ENCODE measurements at places on chromosomes 5 and 9. TPM values are rescaled to one million over a fixed set of nuclear protein-coding genes. Genes with fewer than 3 reads are reported as not detected.

DNA sequence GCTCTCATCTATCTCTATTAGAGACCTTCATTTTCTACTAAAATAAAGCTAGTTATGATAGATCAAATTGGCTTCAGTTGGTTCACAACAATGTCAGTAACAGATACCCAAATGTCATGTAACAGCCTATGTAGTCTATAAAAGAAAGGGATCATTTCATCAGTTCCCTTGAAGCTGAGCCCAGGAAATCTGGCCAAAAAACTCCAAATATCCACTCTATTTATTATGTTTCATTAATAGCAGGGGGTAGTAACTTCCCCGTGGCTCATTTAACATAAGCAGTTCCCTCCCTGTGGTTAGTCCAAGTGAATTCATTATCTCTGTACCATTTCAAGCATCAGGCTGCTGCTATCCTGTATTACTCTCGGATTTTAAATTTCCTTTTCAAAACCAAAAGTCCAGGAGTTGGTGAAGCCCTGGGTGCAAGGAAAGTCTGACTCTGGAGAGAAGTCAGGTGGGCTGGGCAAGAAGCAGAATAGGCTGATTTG lies 66.0 kb downstream of the SH3PXD2B start:
- DNase-seq: no peak

DNA sequence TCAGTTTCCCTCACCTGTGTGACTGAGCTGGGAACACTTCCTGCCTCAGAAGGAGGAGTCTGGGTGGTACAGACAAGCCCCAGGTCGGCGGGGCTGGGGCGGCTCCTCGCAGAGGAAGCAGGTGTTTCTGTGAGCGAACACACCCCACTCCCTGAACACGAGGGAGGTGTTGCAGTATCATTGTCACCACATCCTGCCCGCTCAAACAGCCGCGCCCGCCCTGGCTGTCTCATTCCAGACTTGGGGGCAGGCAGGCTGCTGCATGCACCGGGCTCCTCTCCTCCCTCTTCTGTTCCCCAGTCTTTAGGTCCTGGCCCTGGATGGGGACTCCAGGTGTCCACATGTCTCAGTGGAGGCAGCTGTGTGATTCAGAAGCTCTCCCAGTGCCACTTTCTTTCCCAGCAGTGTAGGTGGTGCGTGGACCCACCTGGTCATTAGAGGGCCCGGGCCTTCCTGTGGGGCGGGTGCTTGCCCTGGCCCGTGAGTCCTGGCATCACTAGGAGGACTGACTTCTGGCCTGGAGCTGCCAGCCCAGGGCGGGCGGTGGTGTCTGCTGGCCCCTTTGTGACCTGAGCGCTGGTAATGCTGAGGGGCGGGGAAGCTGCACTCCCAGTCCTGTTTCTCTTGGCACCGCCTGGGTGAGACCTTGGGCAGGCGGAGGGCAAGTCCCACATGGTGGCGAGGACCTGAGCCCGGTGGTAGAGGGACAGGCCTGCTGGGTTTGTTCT lies 18.3 kb upstream of the PHYHD1 start:
- DNase-seq: no peak

GRCh38 chr9:135973277-135974219 lies 12.4 kb upstream of the UBAC1 start:
- no peak for DNase-seq

The MARCOL gene
- polyA plus RNA-seq: not detected

DNA sequence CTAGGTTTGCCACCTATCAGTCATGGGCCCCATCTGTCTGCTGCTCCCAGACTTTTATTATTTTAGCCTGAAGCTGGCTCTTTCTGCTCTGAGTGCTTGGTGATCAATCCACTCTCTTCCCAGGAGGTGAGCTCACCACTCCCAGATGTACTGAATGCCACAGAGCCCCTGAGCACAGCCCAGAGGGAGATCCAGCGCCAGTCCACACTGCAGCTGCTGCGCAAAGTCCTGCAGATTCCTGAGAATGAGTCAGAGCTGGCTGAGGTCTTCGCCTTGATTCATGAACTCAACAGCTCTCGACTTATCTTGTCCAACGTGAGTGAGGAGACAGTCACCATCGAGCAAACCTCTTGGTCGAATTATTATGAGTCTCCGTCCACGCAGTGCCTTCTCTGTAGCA lies 36.0 kb downstream of the HMGXB3 start:
- peak; percentile 57 for DNase-seq

DNA sequence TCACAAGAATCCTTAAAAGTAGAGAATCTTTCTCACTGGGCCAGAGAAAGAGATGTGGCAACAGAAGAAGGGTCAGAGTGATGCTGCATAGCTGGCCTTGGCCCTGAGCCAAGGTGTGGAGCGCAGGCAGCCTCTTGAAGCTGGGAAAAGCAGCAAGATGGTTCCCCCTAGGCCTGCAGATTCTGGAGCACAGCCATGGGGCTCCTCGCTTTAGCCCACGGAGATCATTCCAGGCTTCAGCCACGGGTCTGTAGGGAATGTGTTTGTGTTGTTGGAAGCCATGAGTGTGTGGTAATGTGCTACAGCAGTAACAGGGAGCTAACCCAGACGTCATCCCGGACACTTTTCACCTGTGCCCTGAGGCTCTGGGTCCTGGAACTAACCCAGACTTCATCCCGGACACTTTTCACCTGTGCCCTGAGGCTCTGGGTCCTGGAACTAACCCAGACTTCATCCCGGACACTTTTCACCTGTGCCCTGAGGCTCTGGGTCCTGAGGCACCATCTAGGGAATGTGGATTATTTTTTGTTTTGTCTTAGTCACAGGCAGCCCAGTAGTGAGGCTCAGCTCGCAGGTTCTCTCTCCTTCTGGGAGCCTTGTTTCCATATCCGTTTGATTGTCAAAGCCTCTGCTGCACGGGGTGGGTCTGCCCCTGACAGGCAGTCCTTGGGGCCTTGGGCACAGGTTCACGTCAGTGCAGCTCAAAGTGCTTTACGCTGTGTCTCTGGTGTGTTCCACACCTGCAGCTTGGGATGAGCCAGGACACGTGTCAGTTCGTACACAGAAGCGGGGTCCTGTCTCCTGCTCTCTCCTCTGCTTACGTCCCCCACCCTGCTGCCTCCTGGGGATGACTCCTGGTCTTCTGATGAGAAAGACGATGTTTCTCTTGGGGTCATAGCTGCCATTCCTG lies 56.3 kb upstream of the EXOC3 start:
- no peak for DNase-seq

GRCh38 chr9:135330685-135331590 lies 148.6 kb upstream of the PPP1R26 start:
- DNase-seq: no peak

The TMEM232 gene
- 0.39 TPM for polyA plus RNA-seq

DNA sequence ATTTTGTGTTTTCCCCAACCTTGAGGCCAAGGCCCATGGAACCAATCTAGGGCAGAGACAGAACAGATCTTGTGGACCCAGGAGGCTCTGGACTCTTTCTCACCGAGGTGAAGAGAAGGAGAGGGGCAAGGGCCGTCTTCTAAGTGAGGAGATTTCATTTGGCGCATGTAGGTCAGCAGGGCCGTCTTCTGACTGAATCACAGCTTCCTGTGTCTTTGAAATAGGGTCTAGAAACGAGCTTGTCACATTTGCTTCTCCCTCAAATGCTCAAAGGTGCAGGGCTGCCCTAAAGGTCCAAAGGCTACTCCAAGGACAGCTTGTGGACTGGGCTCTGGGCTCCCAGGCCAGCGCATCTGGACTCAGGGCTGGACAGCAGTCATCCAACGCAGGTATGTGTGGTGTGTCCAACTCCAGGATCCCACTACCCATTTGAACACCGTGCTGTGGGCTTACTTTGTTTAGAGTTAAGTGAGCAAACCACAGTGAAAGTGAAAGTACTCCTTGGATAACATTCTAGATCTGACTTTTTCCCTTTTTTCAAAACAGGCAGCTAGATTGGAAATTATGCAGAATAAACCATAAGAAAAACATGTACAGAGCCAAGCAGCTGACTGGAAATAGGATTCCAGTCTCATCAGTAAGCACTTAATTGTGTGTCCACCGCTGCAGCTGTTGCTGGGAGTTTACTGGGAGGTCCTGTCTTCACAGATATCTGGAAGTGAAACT lies 357.0 kb downstream of the GADD45G start:
- peak; percentile 82 for DNase-seq

DNA sequence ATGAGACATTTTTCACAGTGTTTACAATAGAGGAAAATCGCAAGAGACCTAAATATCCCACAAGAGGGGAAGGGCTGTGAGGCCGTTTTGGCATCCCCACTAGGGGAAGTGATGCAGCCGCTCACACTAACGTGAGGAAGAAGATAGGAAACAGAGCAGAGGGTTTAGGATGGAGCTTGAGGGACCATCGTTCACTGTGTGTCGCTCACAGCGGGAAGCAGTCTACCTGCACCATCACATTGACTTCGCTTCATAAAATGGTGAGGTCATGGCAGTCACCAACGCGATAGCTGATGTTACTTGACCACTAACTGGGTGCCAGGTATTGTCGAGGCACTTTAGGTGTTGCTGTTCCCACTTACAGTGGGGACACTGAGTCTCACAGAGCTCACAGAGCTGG lies 35.6 kb downstream of the PRRX2 start:
- no peak for DNase-seq

DNA sequence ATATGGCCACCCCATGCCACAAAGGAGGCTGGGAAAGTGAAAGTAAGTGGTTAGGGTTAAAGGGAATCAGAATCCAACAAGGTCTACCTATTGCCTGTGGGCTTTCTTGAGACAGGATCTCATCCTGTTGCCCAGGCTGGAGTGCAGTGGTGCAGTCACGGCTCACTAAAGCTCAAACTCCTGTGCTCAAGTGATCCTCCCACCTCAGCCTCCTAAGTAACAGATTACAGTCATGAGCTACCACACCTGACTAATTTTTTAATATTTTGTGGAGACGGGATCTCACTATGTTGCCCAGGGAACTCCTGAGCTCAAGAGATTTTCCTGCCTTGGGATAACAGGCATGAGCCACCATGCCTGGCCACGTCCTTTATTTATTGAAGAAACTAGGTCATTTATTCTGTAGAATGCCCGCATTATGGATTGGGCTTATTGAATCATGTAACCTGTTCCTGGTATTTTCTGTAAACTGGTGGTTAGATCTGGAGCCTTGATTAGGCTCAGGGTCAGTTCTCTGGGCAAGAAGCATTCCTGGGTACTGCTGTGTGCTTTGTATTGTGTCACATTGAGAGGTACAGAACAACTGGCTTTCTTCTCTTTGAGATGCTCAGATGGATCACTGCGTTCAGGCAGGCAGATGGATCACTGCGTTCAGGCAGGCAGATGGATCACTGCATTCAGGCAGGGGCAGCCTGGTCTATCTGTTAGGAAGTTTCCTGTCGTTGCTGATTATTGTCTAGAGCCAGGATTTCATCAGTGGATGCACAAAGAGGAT lies 41.6 kb downstream of the ERGIC1 start:
- no peak for DNase-seq

DNA sequence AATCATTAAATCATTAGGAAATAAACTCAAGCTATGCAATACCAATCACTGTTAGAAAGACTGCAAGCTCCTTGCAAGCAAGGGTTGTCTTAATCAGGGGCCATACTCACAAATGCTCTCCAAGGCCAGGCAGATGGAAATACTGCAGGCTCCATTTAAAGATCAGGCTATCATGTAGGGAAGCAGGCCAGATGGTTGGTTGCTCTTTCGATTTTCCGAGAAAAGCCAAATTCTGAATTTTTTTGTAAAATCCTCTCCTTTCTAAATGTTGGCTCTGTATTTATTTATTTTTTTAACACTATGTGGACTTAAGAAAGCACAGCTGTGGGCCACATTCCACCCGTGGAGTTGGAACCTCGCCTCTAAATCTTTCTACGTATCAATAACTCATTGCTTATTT lies 127.1 kb downstream of the GLIS3 start:
- no peak for DNase-seq

The FOXD4L3 gene
- 0.27 TPM for polyA plus RNA-seq

DNA sequence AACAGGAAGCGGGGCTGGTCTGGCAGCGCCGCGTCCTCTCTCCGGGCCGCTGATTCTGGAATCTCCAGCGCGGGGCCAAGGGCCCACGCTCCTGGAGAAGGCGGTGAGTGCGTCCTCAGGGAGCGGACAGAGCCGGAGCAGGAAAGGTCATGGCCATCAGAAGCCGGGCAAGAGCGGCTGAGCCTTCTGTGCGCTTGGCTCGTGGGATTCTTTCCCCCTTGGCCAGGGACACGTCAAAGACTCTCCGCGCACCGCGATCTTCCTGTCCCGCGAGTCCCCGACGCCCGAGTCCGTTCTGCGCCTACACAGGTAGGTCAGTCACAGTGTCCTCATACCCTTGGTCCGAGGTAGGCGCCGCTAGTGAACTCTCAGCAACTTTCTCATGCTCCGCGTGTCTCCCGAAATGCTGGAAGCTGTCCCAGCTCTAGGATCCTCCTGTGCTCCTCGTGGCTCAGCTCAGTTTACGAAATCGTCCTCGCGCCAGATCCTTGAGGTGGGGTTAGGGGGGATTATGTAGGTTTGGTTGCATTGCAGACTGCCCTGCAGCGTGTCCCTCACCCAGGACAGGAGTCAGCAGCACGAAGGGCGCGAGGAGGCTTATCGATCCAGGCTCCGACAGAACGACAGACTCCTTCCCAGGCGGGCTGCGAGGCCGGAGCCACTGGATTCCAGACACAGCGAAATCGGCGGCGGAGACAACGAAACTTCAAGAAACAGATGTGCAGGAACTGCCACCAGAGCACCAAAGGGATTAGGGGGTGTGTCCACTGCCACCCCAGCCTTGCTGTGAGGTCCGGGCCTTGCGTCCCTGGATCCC lies 8.7 kb downstream of the LHX6 start:
- no peak for DNase-seq

GRCh38 chr5:73378765-73379164 lies 69.8 kb downstream of the FOXD1 start:
- no peak for DNase-seq

DNA sequence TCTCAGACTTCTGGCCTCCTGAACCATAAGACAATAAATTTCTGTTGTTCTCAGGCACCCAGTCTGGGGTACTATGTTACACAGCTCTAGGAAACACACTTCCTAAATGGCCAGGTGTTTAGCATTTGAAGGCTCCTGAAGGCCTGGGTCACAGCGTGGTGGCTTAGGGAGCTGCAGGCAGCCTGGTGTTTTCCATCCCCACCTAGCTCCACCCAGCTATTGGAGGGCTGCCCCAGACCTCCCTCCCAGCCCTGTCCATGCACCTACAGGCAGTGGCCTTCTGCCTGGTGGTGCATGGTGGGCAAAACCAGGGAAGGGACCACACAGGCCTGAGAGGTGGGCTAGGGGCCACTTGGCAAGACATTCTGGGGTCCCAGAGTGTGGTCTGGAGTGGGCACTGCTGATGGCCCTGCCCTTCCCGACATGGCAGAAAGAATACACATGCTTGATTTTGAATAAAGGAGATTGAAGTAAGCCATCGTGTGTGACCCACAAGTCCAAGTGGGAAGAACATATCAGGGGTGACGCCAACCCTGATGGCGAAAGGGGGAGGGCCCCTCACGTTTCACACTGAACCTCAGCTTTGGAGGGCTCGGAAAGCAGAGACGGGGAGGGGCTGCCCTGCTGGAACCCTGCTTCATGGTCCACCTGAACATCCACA lies 1.3 kb upstream of the SUSD3 start:
- DNase-seq: no peak

The IFNA21 gene
- polyA plus RNA-seq: not detected

DNA sequence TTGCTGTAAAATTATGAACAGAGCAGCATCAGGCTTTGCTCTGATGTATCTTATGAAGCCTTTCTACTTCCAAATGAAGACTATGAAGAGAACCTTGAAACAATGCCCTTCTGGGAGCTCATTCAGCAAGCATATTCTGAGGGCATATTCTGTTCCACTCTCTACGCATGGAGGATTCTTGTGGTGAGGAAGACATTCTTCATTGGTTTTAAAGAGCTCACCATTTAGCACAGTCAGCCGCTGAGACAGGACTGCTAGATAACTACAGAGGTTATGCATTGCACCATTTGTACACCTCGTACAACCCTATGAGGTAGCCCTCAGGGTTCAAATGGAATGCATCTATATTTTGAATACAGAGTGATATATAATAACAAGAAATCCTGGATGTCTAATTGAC lies 61.0 kb downstream of the INVS start:
- DNase-seq: no peak

The IL3 gene
- not detected for polyA plus RNA-seq

All from muscle of back (tissue), 13 donors.